ENCODE measurements at places on chromosomes 3 and 15.

GRCh38 chr3:123547881-123548519 is 36.9 kb downstream of the HACD2 start:
- DNase-seq = no peak

- no peak for DNase-seq
Measured at GRCh38 chr15:52466134-52466701, 62.5 kb downstream of the MYO5A start.

- no peak for DNase-seq
Measured at GRCh38 chr3:128804811-128805155, 74.6 kb upstream of the ACAD9 start.

GRCh38 chr3:61569856-61570580 is 8.6 kb downstream of the PTPRG start:
- no peak for DNase-seq

GRCh38 chr3:173938159-173938558 is 540.6 kb downstream of the NLGN1 start:
- DNase-seq = peak; percentile 52

- no peak for DNase-seq
Measured at GRCh38 chr3:1830851-1831250, 267.8 kb upstream of the CNTN4 start.

- no peak for DNase-seq
Measured at GRCh38 chr3:112407214-112407887, 74.4 kb downstream of the CD200 start.

GRCh38 chr3:45491344-45491743 is 103.0 kb downstream of the LARS2 start:
- DNase-seq = no peak

DNA sequence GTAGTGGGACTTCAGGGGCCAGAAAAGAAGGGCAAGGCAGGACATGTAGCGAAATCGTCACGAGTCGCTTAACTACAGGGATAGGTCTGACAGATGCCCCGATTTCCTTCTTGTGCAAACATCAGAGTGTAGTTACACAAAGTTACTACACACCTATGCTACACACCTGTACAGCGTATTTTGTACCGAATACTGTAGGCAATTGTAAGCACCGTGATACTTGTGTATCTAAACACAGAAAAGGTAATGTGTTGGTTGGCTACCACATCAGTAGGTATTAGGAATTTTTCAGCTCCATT is 515 bp upstream of the MTHFS start:
- no peak for DNase-seq

DNA sequence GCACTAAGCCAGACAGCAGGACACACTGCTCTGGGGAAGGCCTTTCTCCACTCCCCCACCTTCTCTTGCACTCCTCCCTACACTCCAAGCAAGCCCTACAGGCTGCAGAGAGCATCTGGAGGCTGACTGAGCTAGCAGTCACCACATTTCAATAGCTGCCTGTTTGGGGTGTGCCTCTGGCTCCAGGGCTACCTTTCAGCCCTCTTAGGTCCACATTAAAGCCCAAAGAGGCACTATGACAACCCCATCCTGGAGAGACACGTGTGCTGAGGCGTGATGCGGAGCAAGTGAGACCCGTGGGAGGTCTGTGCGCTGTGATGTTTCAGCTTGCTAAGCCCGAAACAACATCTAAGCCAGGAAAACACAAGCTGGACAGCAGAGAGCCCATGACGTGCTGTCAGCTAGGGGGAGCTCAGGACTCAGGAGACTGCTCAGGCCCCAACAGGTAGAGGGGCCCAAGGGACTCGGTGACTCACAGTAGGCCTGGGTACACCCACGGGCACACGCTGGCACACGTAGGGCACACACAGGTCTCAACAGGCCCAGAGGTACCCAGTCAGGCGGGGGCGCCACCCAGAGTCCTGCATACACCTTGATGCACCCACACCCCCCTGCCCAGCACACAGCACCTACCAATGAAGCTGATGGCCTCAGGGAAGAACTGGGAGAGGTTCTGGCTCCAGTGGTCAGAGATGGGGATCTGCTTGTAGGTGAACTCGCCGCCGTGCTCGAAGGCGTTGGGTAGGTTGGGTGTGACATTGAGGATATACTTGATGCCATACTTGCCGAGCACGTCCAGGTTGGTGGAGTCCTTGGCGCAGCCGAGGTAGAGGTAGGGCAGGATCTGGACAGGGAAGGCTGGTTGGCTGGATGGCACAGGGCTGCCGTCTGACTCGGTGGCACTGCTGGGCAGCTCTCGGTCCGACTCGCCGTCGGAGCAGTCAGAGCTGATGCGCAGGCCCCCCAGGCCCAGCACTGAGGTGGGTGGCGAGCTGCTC is 2.8 kb downstream of the DUSP7 start:
- DNase-seq = no peak

DNA sequence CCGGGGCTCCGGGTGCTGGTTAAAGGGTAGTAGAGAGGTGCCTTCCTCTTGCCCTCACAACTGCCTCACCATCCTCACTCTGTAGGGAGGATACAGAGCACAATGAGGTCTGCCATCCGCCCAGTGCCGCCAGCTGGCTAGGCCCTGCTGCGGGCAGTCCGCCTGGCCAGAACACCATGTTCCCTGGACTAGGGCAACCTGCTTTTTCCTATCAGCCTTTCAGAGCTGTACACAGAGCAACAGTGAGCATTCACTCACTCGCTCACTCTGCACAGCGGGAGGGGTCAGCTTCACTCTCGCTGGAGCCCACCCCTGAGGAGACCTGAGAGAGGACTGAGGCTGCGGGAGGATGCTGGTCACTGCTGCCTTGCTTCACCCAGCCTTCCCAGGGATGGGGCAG is 218.7 kb upstream of the CHRNA7 start:
- no peak for DNase-seq

DNA sequence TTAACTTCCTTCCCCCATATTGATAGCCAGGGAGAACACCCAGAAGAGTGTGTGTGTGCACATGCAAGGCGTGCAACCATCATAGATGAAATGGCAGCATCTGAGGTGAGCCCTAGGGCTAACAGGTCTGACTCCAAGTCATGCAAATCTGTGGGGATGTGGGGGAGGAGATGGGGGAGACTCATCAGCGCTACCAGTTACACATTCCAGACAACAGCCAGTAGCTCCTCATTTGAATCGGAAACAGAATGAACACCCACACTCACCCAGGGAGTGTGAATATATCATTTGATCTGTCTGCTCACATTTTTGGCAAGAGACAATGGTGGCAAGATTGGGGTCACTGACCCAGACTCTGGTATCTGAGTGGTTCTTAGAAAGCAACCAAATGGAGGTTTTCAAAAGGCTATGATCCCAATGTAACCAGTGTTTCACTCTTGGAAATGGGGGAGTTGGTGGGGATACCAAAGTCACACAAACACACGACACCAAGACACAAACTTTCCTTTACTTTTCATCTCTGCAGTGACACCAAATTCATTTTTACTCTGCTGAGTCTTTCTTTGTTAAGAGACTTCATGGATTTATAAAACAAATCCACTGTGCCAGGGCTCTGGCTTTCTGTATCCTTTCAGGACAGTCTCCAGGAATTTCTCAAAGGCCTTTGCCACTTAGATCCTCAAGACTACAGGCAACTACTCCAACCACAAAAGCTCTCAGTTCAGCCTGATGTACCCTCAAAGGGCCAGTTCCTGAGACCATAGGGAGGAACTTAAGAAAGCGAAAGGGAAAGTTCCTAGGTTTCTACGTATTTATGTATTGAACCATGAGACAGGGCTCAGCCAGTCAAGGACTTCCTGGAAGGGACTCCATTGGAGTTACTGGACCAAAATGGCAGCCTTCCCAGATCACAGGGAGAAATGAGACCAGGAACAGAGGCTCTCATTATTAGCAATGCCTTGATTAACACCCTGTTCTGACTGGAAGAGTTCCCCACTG is 2.2 kb downstream of the CDCP1 start:
- DNase-seq = no peak

Measured in T47D (cell line).